ENCODE measurements at places on chromosomes 7 and 10.
A peak's percentile ranks its signal among the peaks of the same experiment; 100 is the strongest.

DNA sequence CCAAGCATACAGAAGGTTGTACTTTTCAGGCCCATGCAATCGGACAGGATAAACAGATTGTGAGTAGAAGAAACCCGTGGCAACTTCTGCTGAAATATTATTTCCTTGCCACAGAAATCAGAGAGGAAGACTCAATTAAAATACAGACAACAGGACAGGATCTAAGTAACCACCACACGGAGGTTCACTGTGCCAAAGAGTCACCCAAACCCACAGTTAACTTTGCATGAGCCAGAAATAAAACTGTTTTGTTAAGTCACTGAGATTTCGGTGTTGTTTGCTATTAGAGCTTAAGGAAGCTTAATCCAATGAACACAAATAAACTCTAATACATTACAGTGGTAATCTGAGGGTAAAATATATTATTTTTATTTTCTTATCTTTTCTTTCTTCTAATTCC is 14.0 kb downstream of the PNPLA8 start:
- DNase-seq = no peak

GRCh38 chr7:102006695-102007094 is 189.3 kb downstream of the CUX1 start:
- DNase-seq = no peak

DNA sequence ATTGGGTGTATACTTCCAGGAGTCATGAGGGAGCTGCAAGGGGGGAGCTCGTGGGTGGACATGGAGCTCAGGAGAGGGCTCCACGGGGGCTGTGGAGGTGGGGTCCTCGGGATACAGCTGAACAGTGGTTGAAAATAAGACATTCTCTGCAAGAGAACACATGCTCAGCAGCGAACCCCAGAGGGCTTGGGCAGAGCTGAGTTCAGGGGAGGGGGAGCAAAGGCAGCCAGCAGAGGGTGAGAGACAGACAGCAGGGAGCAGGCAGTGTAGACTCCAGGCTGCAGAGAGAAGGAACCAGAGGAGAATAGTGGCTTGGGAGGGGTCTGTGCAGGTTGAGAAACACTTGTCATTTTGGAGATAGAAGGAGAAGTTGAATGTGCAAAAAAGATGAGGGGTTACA is 73.0 kb upstream of the LRRC18 start:
- DNase-seq = no peak

DNA sequence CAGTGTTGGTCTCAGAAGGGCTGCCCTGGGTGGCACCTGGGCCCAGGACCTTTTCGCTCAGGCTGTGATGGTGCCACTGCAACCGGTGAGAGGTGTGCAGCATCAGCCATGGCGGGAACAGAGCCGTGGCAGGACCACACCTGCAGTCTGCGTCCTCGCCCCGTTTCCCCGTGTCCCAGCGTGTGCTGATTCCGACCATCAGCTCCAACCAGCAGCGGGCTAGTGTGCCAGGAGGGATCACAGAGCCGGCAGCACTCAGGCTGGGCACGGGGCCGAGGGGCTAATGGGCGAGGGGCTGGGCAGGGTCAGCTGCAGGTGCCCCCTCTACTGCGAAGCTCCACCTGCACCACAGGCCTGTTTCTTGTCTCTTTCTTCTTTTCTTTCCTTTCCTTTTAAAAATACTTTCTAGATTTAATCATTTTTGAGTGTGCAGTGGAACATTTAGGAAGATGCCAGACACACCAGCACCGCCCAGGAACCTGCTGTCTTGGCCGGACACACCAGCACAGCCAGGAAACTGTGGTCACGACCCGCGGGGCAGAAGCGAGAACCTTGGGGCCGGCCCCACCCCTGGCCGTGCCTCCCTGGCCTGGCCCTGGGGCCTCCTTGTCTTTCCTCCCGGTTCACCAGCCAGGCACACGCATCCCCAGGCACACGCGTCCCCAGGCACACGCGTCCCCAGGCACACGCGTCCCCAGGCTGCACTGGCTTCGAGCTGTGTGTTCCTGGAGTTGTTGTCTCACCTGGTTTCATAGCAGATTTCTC is 34.6 kb downstream of the ADGRA1 start:
- no peak for DNase-seq

GRCh38 chr7:1567049-1567771 is 2.6 kb downstream of the PSMG3 start:
- DNase-seq = no peak

GRCh38 chr10:132279873-132280645 is 27.7 kb downstream of the STK32C start:
- no peak for DNase-seq

DNA sequence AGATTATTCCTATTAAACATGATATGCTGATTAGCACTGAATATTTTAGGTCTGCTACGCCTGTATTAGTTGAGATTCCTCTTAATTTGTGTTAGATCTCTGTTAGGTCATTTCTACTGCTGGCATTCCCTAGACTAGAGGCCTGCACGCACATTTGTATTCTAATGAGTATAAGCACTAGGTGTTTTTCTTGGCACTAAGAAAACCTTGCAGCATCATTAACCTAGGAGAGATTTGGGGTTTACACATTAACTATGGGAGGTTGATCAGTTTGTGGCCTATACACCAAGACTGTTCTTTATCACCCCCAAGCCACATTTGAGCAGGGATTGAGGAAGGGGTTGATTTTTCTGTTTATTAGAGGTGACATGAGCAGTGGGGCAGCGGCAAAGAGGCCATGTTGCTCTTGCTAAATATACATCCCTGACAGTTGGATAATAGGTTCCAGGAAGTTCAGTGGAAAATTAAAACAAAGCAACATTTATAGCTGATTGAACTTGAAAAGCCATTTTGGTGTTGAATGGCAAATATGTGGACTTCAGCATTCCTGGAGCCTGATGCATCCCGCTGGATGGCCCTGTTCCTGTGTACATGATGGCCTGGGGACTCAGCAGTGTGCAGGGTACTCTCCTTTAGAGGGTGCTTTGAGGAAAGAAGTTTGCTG is 65.2 kb downstream of the GBF1 start:
- DNase-seq = no peak

- peak; percentile 71 for DNase-seq
These were observed at the start of gene CH25H for GRCh38 chr10:89207181-89207800. TSS of gene CH25H (minus strand) at chr10:89207317. CDS start at chr10:89207292, 25 bp downstream.

DNA sequence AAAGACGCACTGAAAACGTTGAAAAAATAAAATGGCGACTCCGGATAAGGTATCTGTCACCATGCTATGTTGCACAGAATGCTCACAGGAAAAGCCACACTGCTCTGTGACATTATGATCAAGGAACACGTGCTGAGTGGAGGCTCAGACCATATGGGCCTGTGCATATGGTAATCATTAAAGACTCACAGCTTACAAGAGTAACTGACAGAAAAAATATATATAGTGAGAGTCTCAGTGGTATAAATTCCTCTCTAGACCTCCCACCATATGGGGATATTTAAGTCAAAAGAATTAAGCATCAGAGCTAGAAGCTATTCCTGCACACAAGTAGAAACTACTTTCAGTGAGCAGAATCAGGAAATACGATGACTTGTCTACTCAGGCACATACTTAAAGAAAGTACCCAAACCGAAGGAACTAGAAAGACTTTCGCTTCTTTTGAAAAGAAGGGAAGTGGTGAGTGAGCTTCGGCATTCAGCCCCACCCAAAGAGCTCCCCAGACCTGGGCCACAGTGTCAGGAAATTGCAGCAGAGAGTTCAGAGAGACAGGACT is 65.1 kb upstream of the MPP7 start:
- DNase-seq = no peak

DNA sequence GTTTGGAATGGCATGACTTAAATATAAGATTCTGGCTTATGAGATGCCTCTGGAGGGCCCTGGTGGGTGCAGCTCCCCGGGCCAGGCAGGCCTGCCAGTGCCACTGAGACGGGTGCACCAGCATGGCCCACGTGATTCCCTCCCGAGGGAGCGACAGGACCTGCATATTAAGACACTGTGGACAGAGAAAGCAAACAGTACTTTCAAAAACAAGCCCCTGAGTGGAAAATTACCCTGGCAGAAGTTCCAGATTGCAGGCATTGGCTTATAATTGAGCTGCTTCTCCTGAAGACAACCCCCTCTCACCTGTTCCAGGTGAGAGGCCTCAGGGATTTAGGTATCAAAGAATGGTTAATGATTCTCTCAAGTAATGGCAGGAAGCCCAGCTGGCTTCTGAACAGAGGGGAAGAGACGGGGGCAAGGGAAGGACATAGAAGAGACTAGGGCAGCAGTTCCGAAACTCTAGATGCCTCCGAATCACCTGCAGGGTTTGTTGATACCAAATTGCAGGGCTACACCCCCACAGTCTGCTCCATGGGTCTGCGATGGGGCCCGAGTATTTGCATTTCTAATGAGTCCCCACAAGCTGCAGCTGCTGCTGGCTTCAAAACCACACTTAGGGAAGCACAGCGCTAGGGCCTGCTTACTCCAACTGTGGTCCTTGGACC is 66.0 kb upstream of the DOCK1 start:
- DNase-seq = no peak

DNA sequence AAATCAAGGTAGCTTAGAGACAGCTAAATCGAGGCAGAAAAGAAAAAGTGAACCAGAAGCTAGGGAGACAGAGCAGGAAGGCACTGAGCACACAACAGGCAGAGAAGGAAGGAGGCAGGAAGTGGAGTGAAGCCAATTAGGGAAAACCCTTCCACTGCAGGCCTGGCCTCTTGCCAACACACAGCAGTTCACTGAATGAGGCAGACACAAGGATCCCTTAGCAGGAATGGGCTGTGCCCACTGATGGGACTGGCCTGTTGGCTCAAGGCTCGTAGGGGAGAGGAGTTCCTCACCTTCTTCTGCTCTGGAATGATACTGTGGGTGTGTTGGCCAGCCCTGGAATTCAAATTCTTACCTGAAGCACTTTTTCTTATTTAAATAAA is 220.3 kb upstream of the STK17A start:
- no peak for DNase-seq

DNA sequence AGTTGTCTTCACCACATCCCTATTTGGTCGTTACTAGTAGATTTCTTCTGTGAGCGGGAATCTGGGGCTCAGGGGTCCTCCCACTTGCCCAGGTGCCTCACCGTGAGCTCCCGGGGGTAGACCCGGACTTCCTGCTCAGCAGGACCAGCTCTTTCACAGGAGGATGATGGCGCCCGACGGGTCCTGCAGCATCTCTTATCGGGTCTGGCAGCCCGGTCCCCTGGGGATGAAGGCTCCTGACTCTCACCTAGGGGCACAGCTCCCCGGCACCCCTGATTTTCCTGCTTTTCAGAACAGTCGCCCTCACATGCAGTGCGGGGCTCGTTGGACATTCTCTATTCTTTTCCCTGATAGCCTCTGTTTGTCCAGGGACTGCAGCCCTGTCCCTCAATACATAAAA is 33.0 kb upstream of the SHH start:
- DNase-seq = no peak

GRCh38 chr7:98880485-98880884 is 2.2 kb downstream of the TRRAP start:
- no peak for DNase-seq

GRCh38 chr7:79622781-79623180 is 169.3 kb upstream of the MAGI2 start:
- no peak for DNase-seq

GRCh38 chr7:71229148-71229547 is 97.2 kb downstream of the GALNT17 start:
- no peak for DNase-seq

GRCh38 chr7:138052696-138053095 is 23.6 kb upstream of the AKR1D1 start:
- DNase-seq = no peak

- DNase-seq = no peak
These were observed 2.3 kb downstream of the PSD start for GRCh38 chr10:102416283-102416682.

GRCh38 chr10:26627324-26627723 is 70.2 kb upstream of the PDSS1 start:
- no peak for DNase-seq

GRCh38 chr10:75057680-75058079 is 53.8 kb upstream of the SAMD8 start:
- DNase-seq = no peak

GRCh38 chr10:133379152-133379800 is at the start of gene PAOX:
TSS of gene PAOX (plus strand) at chr10:133379262. CDS start at chr10:133379317, 55 bp downstream.
- peak; percentile 82 for DNase-seq

GRCh38 chr7:119623427-119623826 is 649.5 kb upstream of the KCND2 start:
- DNase-seq = no peak

DNA sequence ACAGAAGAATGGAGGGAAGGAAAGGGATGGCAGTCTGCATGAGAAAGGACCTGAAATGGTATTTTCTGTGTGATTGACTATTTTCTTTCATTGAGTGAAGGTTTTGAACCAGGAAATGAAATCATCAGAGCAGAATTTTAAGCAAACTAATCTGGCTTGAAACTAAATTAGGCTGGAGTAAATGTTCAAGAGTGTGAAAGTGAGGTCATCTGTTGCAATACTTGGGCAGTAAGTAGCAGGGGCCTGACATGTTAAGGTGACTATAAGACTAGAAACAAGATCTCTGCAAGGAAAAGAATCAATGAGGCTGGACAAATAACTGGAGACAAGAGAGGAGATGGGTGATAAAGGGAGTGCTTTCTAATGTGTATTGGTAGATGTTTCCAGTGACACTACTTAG is 205.2 kb downstream of the NSUN6 start:
- DNase-seq = no peak

DNA sequence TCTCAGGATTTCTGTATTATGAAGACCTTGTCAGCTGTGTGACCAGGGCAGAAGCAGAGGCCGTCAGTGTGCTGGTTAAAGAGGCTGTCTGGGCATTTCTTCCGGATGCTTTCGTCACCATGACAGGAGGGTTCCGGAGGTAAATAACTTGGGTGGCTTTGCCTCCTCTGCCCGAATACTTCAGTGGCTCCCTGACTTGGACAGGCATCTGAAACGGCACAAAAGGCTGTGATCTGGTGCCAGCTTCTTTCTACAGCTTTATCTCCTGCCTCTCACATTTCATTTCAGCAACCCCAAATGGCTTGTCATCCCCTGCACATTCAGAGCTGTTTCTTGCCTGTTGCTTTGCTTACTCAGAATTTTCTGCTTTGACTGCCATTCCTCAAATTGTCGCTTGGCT is 23.2 kb downstream of the DNTT start:
- DNase-seq = no peak

- DNase-seq = no peak
These were observed 341.7 kb downstream of the PARD3 start for GRCh38 chr10:34473174-34474008.

DNA sequence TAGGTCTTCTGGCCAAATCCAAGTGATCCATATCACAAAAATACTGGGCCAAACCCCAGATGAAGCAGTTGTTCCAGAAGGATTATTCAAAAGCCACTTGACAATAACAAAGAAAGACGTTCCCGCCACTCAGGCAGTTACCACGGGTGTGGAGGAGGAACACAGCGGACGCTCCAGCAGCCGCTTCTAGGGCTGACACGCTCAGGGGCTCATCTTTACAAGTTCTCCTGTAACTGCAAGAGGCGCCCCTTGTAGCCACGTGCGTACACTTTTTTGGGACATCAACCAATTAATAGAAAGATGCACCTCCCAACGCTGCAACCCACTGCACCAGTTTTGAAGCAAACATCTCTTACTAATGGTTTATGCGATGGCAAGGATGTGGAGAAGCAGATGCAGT is 159.4 kb downstream of the GRID1 start:
- no peak for DNase-seq

- DNase-seq = no peak
These were observed 105.5 kb downstream of the HGF start for GRCh38 chr7:81664304-81664703.

DNA sequence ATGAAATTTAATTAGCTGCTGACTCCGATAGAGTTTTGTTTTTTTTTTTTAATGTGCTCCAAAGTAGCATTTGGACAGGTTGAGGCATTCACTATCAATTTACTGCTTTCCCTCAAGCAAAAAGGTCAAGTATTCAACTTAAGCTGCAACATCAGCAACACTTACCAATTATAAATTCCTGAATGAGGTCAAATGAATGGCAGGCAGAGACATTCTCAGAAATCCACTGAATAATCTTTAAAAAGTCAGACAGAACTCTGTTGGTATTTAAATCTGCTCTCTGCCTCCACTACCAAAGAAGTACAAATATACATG is 62.8 kb downstream of the GSAP start:
- DNase-seq = no peak
